H9 (cell line): ENCODE measurements at places on chromosomes 5 and 9. TPM values are rescaled to one million over a fixed set of nuclear protein-coding genes. Genes with fewer than 3 reads are reported as not detected.

Gene LCN10
- 0.75 and 1.5 TPM in 2 replicates for total RNA-seq

Gene PROB1
- 3.3 and 3.4 TPM in 2 replicates for total RNA-seq

Gene ITK
- 0.22 TPM in 2 replicates for total RNA-seq

Gene RNF208
- 7.7 and 8.1 TPM in 2 replicates for total RNA-seq

Gene PFN3
- not detected in 2 replicates for total RNA-seq

Gene TSTD2
- total RNA-seq, result 22.9 and 23.5 TPM in 2 replicates

Gene EFNA5
- total RNA-seq, result 19.0 and 20.4 TPM in 2 replicates

Gene IFNA2
- total RNA-seq, result not detected in 2 replicates

Gene TEX48
- total RNA-seq, result not detected in 2 replicates

- no peak for DNase-seq
- no peak overlapping the region for H3K4me3 ChIP-seq
- no peaks in the 10 kb centered on the region for H3K27me3 ChIP-seq
- no peaks in the 10 kb centered on the region for H3K4me1 ChIP-seq
- H3K27ac ChIP-seq, result no peak overlapping the region
Observed at GRCh38 chr5:77200663-77201062, 9.8 kb upstream of the PDE8B start.

DNA sequence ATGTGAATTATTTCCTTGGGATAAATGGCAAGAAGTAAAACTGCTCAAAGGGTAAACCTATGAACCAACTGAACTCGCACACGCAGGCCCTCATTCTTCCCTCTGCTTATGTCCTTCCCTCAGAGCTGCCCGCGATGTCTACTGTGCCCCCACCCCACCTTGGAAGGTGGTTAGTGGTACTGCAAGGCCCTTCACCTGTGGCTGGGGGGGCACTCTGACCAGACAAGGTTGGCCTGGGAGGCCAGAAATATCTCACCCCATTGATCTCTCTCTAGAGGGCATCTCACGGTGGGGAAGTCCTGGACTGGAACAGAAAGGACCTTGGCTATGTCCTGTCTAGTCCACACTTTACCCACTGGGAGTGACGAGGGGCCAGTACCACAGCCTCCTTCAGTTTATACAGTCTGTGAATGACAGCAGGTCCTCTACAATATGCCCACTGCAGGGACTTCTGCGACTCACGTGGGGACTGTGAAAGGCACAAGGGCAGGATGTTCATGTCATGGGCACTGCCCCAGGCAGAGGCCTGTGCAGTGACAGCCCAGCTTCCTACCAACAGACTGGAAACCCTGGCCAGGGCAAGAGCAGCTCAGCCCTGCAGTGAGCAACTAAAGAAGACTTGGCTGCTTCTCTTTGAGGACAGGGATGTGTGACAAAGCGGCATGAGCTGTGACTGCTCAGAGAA is 56.8 kb upstream of the SYNPO start:
- H3K36me3 ChIP-seq, result no peaks in the 10 kb centered on the region
- no peak overlapping the region for H3K4me3 ChIP-seq
- DNase-seq, result no peak
- H3K27me3 ChIP-seq, result no peaks in the 10 kb centered on the region
- no peaks in the 10 kb centered on the region for H3K4me1 ChIP-seq
- H3K27ac ChIP-seq, result no peak overlapping the region

DNA sequence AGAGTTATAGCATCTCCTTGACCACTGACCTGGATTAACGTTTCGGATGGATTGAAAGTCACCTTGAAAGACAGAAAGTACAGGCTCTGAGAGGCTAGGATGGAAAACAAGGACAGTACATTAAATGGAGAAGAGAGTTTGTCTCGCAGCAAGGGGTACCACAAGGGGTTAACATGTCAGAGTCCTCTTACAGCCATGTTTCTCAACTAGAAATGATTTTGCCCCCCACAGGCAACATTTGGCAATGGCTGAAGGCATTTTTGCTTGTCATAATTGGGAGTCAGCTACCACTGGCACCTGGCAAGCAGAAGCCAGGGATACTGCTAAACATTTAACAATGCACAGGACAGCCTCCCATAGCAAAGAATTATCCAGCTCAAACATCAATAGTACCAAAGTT is 90.8 kb upstream of the EQTN start:
- no peak for DNase-seq
- H3K4me3 ChIP-seq, result no peak overlapping the region
- H3K27me3 ChIP-seq, result no peaks in the 10 kb centered on the region
- H3K27ac ChIP-seq, result no peak overlapping the region

DNA sequence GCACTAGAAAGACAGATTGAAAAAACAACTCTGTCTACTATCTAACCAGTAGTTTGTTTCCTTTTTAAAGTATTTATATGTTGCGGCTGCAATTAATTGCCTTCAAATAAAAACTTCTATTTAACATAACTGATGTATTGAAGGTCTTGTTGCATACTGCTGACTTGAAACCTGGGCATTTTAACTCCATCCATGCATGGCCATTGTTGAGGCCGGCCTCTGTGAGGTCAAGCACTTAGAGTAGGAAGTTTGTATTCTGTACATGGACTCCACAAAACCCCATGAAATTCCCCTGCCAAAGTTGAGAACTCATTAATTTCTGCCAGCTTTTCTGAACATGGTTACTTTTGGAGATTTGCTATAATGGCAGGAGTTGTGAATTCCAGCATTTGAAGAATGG is 150.6 kb downstream of the GAS1 start:
- DNase-seq, result no peak
- no peaks in the 10 kb centered on the region for H3K36me3 ChIP-seq
- no peak overlapping the region for H3K4me3 ChIP-seq
- no peak overlapping the region for H3K27ac ChIP-seq
- H3K4me1 ChIP-seq, result peaks cover 7% of the 10 kb centered on the region; the same call in 1 of the 2 replicates

DNA sequence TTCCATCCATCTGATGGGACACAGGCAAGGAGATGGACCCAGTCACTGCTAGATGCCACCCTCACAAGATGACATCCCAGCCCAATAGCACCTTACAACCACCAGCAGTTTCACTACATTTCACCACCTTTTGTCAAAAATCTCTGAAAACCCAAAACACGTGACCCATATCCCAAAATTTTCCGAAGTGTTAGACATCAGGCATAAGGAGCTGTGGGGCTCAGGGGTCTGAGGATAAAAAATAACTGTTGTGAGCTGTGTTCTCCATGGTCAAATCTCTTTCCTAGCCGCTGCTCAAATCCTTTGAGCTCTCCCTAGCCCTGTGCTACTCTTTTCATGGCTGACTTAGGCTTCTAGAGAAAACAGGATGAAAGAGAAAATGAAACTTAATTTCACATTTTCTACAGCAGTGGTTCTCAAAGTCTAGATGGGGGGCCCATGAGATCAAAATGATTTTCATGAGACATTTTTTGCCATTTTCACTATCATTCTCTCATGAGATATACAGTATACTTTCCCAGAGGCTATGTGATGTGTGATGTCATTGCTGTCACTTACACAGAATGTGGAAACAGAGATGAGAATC is 40.7 kb downstream of the TIMD4 start:
- no peak overlapping the region for H3K4me3 ChIP-seq
- H3K36me3 ChIP-seq, result no peaks in the 10 kb centered on the region
- H3K4me1 ChIP-seq, result no peaks in the 10 kb centered on the region; the same call in 1 of the 2 replicates
- no peak overlapping the region for H3K27ac ChIP-seq
- no peaks in the 10 kb centered on the region for H3K27me3 ChIP-seq

DNA sequence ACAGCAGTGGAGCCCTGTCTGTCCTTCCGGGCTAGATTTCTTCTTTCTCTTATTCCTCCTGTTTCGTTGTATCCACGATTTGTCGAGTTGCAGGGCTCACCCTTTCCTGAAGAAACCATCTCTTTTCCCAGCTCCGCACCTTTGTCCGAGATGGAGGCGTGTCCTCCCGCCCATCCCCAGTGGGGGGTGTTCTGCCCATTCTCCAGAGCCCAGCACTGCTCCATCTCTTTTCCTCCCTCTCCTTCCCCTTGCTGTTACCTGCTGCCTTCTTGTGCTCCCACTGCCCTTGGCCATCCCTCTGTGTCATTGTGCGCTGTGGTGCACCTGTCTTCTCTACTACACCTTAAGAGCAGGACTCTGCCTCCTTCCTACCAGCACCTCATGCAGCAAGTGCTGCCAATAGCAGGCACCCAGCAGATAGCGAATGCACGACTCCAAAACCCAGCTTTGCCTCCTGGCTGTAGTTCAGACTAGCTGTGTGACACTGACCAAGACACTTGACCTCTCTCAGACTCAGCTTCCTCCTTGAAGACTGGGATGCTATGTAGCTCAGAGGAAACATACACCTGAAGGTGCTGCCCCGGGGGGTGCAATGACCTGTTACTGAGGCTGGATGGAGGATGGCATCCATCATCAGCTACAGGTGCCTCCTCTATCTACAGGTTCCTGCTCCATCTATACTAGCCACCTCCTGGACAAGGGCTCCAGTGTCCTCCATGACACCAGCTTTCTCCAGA is 8.9 kb downstream of the OR13J1 start:
- no peak for DNase-seq
- no peaks in the 10 kb centered on the region for H3K4me1 ChIP-seq
- H3K36me3 ChIP-seq, result no peaks in the 10 kb centered on the region
- H3K27ac ChIP-seq, result no peak overlapping the region

- no peak for DNase-seq
- H3K4me3 ChIP-seq, result no peak overlapping the region
- no peaks in the 10 kb centered on the region for H3K27me3 ChIP-seq
Observed at GRCh38 chr9:36293918-36294317, 35.7 kb upstream of the GNE start.

GRCh38 chr9:127170103-127170502 is 47.7 kb upstream of the ANGPTL2 start:
- no peak overlapping the region for H3K4me3 ChIP-seq
- H3K4me1 ChIP-seq, result no peaks in the 10 kb centered on the region; the same call in 1 of the 2 replicates
- no peaks in the 10 kb centered on the region for H3K27me3 ChIP-seq
- no peak overlapping the region for H3K27ac ChIP-seq
- no peak for DNase-seq

- no peak overlapping the region for H3K4me3 ChIP-seq
- no peak overlapping the region for H3K27ac ChIP-seq
- H3K27me3 ChIP-seq, result no peaks in the 10 kb centered on the region
- peaks cover 3% of the 10 kb centered on the region for H3K36me3 ChIP-seq
Observed at GRCh38 chr9:95857896-95858295, 17.6 kb upstream of the ERCC6L2 start.

GRCh38 chr5:58117542-58117941 is 342.3 kb downstream of the PLK2 start:
- no peaks in the 10 kb centered on the region for H3K27me3 ChIP-seq
- H3K4me1 ChIP-seq, result no peaks in the 10 kb centered on the region
- H3K36me3 ChIP-seq, result no peaks in the 10 kb centered on the region
- H3K27ac ChIP-seq, result no peak overlapping the region
- H3K4me3 ChIP-seq, result no peak overlapping the region

DNA sequence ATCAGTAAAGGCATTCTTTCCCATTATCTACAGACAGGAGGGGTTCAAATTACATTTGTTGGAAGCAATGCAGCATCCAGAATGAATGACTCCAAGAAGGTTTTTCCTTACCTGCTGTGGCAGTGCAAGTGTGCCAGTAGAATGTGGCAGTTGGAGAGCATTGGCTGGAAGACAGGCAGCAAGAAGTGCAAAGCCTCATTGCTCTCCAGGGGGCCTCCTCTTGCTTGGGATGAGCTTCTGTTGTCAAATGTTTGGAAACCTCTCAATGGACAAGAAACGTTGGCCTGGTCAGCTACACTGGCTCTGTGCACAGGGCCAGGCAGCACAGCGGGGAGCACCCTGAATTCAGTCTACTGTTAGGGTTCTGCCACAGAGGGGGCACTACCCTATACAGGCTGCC is 226.6 kb downstream of the ADCY2 start:
- no peaks in the 10 kb centered on the region for H3K27me3 ChIP-seq
- H3K27ac ChIP-seq, result no peak overlapping the region
- peaks cover 15% of the 10 kb centered on the region for H3K36me3 ChIP-seq

GRCh38 chr5:2861605-2862004 is 110.1 kb upstream of the IRX2 start:
- no peak overlapping the region for H3K27ac ChIP-seq
- no peaks in the 10 kb centered on the region for H3K27me3 ChIP-seq
- no peaks in the 10 kb centered on the region for H3K4me1 ChIP-seq
- H3K36me3 ChIP-seq, result no peaks in the 10 kb centered on the region
- H3K4me3 ChIP-seq, result no peak overlapping the region
- no peak for DNase-seq

- H3K27me3 ChIP-seq, result no peaks in the 10 kb centered on the region; the same call in 1 of the 2 replicates
- peak overlapping the region; percentile 81 for H3K4me3 ChIP-seq
- no peaks in the 10 kb centered on the region for H3K36me3 ChIP-seq
- no peak overlapping the region for H3K27ac ChIP-seq
Observed at GRCh38 chr5:132369007-132369473, 470 bp upstream of the SLC22A5 start.

- H3K27me3 ChIP-seq, result no peaks in the 10 kb centered on the region
- no peaks in the 10 kb centered on the region; the same call in 1 of the 2 replicates for H3K36me3 ChIP-seq
- DNase-seq, result no peak
- no peaks in the 10 kb centered on the region for H3K4me1 ChIP-seq
- H3K27ac ChIP-seq, result no peak overlapping the region
Observed at GRCh38 chr5:82365744-82366228, 87.6 kb upstream of the RPS23 start.

GRCh38 chr9:113547501-113547900 is 84.0 kb downstream of the RGS3 start:
- peaks cover 2% of the 10 kb centered on the region; the same call in 1 of the 2 replicates for H3K4me1 ChIP-seq
- no peaks in the 10 kb centered on the region for H3K27me3 ChIP-seq
- no peak overlapping the region for H3K4me3 ChIP-seq
- H3K27ac ChIP-seq, result no peak overlapping the region

DNA sequence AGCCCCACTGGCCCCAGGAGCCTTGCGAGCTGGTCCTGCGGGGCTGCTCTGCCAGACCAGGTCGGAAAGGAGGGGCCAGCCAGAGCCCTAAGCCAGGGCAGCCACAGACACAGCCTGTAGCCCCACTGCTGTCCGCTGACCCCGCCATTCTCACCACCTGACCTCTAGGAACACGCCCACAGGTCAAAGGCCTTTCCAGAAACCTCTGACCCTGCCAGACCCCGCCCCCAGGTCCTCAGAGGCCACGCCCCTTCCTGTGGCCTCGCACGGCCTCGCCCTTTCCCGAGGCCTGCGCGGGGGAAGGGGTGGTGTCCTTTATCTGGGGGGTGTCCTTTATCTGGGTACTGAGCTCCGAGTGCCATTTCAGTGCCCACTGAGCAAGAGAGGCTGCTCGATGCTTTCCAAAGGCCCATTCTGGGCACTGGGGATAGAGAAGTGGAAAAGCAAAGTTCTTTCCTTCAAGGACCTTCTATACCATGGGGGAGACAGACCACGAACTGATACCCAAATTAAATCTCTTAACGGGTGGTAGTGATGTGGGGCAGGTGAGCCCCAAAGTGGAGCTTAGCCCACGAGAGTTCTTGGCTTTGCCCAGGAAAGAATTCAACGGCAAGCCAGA is 46.5 kb downstream of the P4HA2 start:
- no peaks in the 10 kb centered on the region for H3K27me3 ChIP-seq
- DNase-seq, result peak; percentile 60
- no peaks in the 10 kb centered on the region for H3K4me1 ChIP-seq
- no peak overlapping the region for H3K27ac ChIP-seq

GRCh38 chr5:168985454-168985853 is 315.5 kb downstream of the SLIT3 start:
- H3K27ac ChIP-seq, result no peak overlapping the region
- peaks cover 12% of the 10 kb centered on the region for H3K4me1 ChIP-seq
- peak; percentile 55 for DNase-seq
- no peaks in the 10 kb centered on the region for H3K27me3 ChIP-seq

DNA sequence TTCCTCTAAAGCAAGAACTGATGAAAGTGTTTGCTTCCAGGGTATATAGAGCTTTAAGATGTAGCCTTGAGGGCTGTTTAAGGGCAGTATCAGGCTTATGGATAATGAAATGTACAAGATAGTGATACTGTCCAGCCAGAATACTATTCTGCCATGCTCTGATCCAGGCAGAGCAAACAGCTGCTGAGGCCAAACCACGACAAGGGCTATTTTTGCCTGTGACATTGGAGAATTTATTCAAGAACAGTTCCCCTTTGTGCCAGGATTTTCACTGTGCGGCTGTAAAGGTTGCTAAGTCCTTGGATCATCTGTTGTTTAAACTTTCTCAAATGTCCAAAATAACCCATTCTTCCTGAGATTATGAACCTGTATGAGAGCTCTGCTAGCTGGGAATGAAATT is 70.4 kb downstream of the OTP start:
- H3K27me3 ChIP-seq, result no peaks in the 10 kb centered on the region
- DNase-seq, result no peak
- H3K4me1 ChIP-seq, result no peaks in the 10 kb centered on the region
- H3K36me3 ChIP-seq, result no peaks in the 10 kb centered on the region
